ENCODE measurements at places on chromosomes 13 and 19.
A peak's percentile ranks its signal among the peaks of the same experiment; 100 is the strongest.

DNA sequence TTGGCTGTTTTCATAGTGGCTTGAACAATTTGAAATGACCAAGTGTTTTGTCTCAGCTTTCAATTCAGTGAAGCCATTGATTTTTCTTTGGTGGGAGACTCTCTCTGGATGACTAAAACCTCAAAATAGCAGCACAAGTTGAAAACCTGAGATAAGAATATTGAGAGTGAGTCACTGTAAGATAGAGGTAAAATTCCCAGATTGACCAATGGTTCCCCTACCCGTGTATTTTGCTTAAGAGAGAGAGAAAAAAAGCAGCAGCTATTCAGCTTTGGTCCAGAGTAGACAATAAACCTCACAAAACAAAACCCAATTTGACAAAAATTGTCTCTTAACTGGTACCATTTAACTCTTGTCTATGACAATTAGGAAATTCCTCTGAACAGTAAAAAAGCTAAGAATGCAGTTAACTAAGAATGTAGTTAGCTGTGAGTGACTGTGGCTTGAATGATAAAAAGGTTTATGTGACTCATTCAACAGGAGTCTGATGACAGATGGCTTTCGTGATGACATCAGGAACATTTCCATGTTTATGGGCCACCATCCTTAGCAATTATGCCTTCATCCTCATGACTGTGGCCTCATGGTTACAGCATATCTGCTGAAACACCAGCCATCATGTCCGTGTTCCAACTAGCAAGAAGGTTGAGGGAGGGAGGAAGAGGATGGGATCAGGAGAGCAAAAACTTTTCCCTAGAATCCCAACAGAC lies 356.9 kb downstream of the NDFIP2 start:
- no peak for DNase-seq

DNA sequence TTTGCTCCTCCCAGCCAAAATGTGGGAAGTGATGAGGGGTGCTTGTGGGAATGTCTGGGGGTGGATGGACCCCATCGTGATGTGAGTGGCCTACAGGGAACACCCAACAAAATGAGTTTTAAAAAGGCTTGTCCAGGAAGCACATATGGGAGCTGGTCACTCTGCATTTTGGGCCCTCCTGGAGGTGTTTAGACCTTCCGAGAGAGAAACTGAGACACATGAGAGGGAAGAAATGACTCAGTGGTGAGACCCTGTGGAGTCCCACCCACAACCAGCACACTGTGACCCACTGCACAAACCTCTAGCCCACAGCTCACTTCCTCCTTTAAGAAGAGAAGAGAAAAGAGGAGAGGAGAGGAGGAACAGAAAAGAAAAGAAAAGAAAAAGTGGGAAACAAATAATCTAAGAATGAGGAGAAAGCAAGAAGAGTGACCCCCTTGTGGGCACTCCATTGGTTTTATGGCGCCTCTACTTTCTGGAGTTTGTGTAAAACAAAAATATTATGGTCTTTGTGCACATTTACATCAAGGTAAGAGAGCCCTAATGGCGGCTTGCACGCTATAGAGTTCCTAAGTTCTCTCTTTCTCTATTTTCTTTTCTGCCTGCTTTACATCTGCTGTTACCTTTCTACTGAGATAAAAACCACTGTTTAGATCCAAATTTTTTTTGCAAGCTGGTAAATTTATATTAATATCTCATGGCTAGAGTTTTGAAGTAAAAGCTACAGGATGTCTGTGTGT lies 13.3 kb upstream of the LILRB1 start:
- no peak for DNase-seq

- no peak for DNase-seq
Observed at GRCh38 chr13:106234636-106235035, 300.8 kb downstream of the EFNB2 start.

GRCh38 chr19:42206871-42207755 lies 10.4 kb downstream of the DEDD2 start:
- DNase-seq = no peak

DNA sequence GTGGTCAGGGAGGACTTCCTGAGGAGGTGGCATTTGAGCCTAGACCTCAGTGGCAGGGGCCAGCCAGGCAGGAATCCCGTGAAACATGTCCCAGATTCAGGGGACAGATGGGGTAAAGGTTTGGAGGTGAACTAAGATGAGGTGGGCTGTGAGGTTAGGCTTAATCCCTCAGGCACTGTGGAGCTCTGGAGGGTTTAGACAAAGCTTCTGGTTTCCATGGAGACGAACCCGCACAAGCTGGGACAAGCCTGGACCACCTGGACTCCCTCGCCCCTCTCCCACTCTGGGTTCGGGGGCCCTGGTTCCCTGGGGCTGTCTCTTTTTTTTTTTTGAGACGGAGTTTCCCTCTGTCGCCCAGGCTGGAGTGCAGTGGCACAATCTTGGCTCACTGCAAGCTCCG lies 15.7 kb downstream of the TJP3 start:
- no peak for DNase-seq

GRCh38 chr13:67742478-67742877 lies 512.3 kb upstream of the PCDH9 start:
- DNase-seq = no peak

DNA sequence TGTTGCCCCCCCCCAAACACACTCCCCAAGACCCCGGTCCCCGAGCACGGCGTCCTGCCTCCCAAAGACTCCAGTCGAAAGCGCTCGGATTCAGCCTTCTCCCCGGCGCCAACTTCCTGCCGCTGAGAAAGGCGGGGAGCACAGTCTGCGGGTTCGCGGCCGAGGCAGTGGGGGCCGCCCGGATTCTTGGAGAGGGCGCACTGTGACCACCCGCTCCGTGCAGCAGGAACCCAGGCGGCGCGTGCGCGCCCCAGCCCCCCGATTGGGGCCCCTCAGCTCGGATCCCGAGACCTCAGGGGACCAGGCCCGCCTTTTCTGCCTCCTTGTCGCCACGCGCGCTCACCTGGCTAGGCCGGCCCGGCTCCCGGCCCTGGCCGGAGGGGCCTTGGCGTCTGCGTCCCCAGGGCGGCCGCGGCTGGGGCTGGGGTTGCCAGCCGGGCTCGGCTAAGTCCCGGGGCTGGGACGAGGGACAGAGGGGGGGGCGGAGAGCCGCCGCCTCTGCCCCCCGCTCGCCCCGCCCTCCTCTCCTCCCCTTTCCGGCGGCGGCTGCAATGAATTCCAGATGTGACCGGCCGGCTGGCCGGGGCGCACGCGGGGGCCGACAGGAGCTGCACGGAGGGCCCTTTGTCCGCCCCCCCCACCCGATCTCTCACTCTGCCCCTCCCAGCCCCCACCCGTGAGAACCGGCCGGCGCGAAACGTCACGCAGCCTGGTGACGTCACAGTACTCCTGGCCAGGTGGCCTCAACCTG lies at the start of gene S1PR2:
Gene S1PR2, minus strand, starts transcription at position 471 of the 751 bp plus-strand sequence. CDS start 6,426 bp downstream, outside the sequence.
- peak; percentile 62 for DNase-seq

DNA sequence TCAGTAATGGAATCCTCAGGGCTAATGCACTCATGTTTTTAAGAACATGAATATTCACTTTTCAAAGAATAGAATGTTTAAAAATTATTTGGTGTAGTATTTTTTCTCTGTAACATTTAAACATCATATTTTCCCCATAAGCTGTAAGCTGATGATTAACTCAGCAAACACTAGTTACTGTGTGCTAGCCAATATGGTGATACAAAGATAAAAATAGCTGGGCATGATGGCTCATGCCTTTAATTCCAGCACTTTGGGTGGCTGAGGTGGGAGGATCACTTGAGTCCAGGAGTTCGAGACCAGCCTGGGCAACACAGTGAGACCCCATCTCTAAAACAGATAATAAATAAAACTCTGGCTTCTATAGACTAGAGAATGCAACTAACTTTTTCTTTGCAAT lies 13.2 kb downstream of the RNF17 start:
- DNase-seq = no peak

GRCh38 chr13:49995625-49996101 lies 1.2 kb upstream of the TRIM13 start:
- no peak for DNase-seq

- DNase-seq = no peak
Observed at GRCh38 chr13:23354520-23354919, 79.0 kb downstream of the SACS start.

GRCh38 chr19:11377237-11377636 lies 2.8 kb downstream of the SWSAP1 start:
- no peak for DNase-seq

DNA sequence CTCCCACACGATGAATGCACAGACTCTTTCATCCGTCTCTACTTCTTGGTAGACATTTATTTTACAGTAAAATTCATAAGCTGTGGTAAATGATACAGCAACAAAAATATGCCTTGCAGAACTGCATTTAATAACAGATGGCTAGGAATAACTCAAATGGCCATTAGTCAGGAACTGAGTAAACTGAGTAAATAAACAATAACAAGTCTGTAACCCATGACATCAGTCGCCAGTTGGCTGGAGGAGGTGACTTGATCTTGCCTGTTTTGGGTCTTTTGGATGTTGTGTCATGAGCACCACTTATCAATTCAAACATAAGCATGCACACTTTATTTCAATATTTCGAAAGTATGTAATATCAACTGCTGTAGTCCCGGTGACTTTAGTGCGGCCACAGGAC lies 632.6 kb upstream of the ARGLU1 start:
- DNase-seq = no peak

GRCh38 chr13:34065928-34066327 lies 248.0 kb downstream of the RFC3 start:
- no peak for DNase-seq

- no peak for DNase-seq
Observed at GRCh38 chr13:73133531-73133930, 74.7 kb downstream of the KLF5 start.

GRCh38 chr13:85347251-85347650 lies 452.0 kb downstream of the SLITRK6 start:
- no peak for DNase-seq

GRCh38 chr19:52007451-52007805 lies 583 bp downstream of the ZNF615 start:
- DNase-seq = no peak

DNA sequence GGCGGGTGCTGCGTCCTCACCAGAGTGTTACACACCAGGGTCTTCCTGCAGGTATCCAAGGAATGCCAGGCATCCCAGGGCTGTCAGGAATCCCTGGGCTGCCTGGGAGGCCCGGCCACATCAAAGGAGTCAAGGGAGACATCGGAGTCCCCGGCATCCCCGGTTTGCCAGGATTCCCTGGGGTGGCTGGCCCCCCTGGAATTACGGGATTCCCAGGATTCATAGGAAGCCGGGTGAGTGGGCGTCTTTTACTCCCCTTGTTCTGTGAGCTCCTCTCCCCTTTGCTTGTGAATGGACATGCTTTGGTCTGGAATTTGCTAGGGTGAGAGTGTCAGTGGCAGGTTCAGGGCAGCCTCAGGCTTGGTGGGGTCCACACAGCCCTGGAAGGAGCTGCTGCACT lies 75.9 kb downstream of the RAB20 start:
- no peak for DNase-seq

GRCh38 chr19:42455621-42456081 lies 12.9 kb upstream of the CXCL17 start:
- no peak for DNase-seq

GRCh38 chr13:79393564-79394249 lies 12.3 kb downstream of the RBM26 start:
- no peak for DNase-seq

- no peak for DNase-seq
Observed at GRCh38 chr13:95540888-95541287, 11.6 kb upstream of the CLDN10 start.

DNA sequence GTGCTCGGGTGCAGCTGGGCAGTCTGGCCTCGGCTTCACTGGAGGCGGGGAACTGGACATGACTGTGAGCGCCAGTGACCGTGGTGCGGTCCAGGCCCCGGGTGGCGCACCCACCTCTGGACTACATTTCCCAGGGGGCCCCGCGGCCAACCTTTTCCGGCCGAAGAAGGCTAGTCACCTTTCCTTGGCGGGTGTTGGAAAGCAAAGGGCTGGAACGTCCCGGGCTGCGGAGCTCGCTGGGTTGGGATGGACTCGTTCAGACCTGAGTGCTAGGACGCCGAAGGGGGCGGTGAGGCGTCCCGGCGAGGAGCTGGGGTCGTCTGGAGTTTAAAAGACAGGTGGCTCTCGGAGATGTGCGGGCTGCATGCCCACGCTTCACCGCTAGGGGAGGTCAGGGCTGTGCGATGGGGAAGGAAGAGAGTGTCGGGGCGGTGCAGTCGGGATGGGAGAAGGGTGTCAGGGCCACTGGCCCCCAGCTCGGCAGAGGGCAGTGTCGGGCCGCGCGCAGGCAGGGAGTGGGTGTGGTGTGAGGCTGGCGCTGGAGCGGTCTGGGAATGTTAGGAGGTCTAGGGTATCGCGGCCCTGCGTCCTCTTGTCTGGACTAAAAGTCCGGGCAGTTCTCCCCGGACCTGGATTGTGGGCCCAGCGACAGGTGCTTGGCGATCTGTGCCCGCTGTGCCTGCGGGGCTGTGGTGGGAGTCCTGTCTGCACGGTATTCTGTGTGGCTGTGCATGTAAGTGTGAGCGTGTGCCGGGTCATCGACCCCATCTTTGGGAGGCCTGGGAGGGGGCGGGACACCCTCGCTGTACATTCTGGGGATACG lies 57.1 kb downstream of the ZNF568 start:
- DNase-seq = peak; percentile 61

- no peak for DNase-seq
Observed at GRCh38 chr19:58570770-58571574, 2.2 kb downstream of the MZF1 start.

GRCh38 chr13:49935171-49936074 lies 717 bp downstream of the SPRYD7 start:
- DNase-seq = peak; percentile 13

- DNase-seq = no peak
Observed at GRCh38 chr19:12841094-12841493, 2.8 kb downstream of the MAST1 start.

DNA sequence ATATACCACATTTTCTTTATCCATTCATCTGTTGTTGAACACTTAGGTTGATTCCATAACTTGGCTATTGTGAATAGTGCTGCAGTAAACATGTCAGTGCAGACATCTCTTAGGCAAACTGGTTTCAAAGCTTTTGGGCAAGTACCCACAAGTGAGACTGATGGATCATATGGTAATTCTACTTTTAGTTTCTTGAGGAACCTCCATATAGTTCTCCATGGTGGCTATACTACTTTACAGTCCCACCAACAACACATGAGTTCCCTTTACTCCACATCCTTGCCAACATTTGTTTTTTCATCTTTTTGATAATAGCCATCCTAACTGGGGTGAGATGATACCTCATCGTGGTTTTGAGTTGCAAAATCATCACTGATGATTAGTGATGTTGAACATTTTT lies 8.5 kb downstream of the CYSLTR2 start:
- no peak for DNase-seq

GRCh38 chr13:85132986-85133385 lies 666.2 kb downstream of the SLITRK6 start:
- no peak for DNase-seq

DNA sequence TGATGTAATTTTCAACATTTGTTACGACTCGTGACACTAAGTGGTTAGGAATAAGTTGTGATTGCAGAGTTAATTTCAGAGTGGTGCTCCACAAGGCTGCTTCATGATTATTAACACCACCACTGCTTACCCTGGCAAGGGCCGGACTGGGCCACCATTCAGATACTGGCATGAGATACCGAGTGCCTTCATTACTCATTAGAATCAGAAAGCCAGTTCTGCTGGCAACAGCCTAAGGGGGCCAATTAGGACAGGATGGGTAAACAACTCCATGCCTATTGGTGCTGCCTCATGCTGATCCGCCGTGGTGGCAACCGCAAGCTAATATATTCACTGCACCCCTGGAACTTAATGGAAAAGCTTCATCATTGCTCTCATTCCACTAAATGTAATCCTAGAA lies 575.1 kb downstream of the EFNB2 start:
- DNase-seq = no peak
